ENCODE measurements at places on chromosomes 7 and 10.

DNA sequence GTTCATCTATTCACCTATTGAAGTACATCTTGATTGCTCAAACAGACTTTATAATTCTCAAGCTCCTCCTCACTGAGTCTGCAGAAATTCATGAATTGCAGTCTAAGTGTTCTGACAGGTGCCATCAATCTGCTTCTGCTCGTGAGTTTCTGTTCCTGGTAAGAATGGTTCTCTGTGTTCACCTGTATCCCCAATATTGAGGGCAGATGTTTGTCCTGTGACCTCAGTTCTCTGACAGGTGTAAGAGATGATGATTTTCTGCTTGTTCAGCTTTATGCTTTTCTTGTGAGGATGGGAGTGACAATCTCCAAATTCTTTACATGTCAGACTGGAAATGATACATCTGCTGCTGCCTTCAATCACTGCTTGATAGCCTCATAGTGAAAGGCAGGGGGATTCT, 736.9 kb upstream of the COBL start:
- peak overlapping the region; percentile 62 for H3K27ac ChIP-seq
- peaks cover 3% of the 10 kb centered on the region for H3K27me3 ChIP-seq
- H3K36me3 ChIP-seq = no peaks in the 10 kb centered on the region
- peaks cover 4% of the 10 kb centered on the region for H3K4me1 ChIP-seq

DNA sequence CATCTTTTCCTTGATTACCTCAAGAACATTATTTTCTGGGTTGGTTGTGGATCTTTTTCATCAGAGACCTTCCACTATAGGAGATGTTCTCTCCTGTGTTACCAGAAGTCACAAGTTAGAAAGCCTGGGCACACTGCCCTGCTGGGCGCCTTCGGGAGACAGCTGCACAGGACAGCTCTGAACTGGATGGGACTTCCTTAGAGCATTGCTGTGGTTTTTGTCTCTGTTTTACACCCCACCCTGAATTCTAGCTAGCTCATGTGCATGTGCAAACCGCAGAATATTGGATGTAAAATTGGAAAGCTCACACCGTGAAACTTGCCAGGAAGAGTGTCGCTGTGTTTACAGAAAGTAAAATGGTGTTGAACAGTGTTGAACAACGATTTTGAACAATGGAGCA, 54.4 kb upstream of the SEC61G start:
- H3K4me3 ChIP-seq = no peak overlapping the region
- no peak overlapping the region for H3K27ac ChIP-seq
- peaks cover 30% of the 10 kb centered on the region for H3K4me1 ChIP-seq
- no peak for DNase-seq

- no peaks in the 10 kb centered on the region for H3K4me1 ChIP-seq
- no peak for DNase-seq
- H3K27ac ChIP-seq = no peak overlapping the region
- H3K4me3 ChIP-seq = no peak overlapping the region
- H3K36me3 ChIP-seq = no peaks in the 10 kb centered on the region
These were observed 16.8 kb downstream of the ADRB1 start for GRCh38 chr10:114060456-114060855.

- no peak for DNase-seq
- H3K27ac ChIP-seq = no peak overlapping the region
- no peaks in the 10 kb centered on the region for H3K4me1 ChIP-seq
- no peaks in the 10 kb centered on the region for H3K36me3 ChIP-seq
- no peak overlapping the region for H3K4me3 ChIP-seq
These were observed 8.9 kb downstream of the DKK1 start for GRCh38 chr10:52322936-52323335.
